Karpas-422 (cell line): ENCODE measurements at places on chromosomes 4 and X. TPM values are rescaled to one million over a fixed set of nuclear protein-coding genes. Genes with fewer than 3 reads are reported as not detected.

GRCh38 chr4:147828331-147828905 is 96.5 kb downstream of the ARHGAP10 start:
- no peak overlapping the region for H3K4me3 ChIP-seq
- H3K27ac ChIP-seq = no peak overlapping the region
- DNase-seq = no peak
- H3K4me1 ChIP-seq = no peaks in the 10 kb centered on the region

DNA sequence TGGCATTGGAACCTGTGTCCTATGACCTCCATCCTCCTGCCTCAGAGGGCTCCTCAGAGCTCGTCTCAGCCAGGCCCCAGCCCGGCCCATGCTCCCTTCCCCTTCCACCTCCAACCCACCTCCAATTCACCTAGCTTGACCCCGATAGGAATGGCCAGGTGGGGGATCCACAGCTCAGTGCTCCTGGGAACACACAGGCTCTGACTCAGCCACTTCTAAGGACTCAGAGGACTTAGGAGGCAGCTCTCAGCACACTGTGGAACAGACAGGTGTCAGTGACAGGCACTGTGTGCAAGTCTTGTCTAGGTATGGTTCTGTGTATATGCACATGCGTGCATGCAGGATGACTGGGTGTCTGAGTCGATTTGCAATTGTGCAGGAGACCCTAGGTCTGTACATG is 44.8 kb downstream of the PJA1 start:
- no peaks in the 10 kb centered on the region for H3K36me3 ChIP-seq
- no peak overlapping the region for H3K4me3 ChIP-seq
- no peaks in the 10 kb centered on the region for H3K27me3 ChIP-seq
- DNase-seq = no peak
- H3K4me1 ChIP-seq = no peaks in the 10 kb centered on the region

DNA sequence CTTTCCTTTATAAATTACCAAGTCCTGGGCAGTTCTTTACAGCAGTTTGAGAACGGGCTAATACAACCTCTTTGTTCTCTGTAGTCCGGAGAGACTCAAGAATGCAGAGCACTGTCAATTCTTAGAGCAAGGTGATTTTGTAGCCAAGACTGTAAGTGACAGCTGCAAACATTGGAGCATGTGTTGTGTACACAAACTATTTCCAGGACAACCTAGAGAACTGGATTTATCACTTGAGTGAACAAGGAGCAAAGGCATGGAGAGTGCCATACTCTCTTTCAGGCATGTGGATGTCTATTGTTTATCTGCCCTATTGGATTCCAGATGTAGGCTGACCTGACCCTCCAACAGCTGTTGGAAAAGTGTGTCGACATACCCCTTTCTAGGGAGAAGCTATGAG is 153.9 kb downstream of the SPANXN3 start:
- no peaks in the 10 kb centered on the region for H3K4me1 ChIP-seq
- H3K36me3 ChIP-seq = no peaks in the 10 kb centered on the region
- H3K4me3 ChIP-seq = no peak overlapping the region
- H3K27me3 ChIP-seq = no peaks in the 10 kb centered on the region
- no peak for DNase-seq

DNA sequence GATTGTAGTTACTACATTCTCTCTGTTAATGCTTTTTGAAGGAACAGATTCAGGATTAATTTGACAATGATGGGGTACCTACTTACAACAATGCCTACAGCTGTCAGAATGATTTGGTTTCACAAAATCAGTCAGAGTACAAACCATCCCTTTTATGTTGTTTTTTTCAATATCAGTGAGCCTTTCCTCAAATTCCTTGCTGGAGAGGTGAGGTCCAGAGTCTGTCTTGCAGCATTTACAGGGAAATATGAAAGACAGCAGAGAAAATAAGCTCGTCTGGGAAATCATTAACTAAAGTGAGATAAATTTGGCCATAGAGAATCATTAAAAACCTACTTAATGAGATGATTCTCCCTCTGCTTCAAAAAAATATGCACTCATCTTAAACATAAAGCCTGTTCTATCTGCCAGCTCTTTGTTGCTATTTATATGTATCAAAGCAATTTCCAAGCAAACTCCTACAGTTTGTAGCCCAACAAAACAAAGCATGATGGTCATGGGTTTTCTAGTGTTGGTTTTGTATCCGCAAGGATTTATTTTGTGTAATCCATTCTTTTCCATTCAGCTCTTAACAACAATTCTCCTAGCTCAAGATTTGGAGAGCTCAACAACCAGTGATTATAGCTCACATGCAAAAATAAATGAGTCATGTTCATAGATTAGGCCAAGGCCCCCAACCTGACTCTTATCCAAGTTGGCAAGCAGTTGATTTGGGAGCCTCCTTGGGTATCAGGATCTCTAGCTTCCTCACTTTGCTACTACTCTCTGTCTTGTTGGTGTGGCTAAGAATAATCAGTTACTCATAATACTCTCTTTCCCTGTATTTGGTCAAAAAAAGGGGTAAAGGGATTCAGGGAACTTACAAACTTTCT is 222.6 kb downstream of the ENOX2 start:
- H3K36me3 ChIP-seq = no peaks in the 10 kb centered on the region
- no peak overlapping the region for H3K27ac ChIP-seq
- DNase-seq = no peak
- H3K4me3 ChIP-seq = no peak overlapping the region
- no peaks in the 10 kb centered on the region for H3K27me3 ChIP-seq

DIPK2B gene
- not detected in 2 replicates for total RNA-seq

GIMD1 gene
- total RNA-seq = not detected in 2 replicates

SLC26A1 gene
- total RNA-seq = not detected in 2 replicates

KLHL4 gene
- not detected in 2 replicates for total RNA-seq
